Large intestine (tissue), 12 donors: ENCODE measurements at places on chromosomes 7 and 10. TPM values are rescaled to one million over a fixed set of nuclear protein-coding genes. Genes with fewer than 3 reads are reported as not detected.

Gene ICA1
- polyA plus RNA-seq, result 51.6 TPM

- DNase-seq, result no peak
These were observed 52.3 kb downstream of the TPST1 start for GRCh38 chr7:66257481-66257880.

GRCh38 chr7:148535217-148535616 lies 55.3 kb upstream of the C7orf33 start:
- peak; percentile 2 for DNase-seq

DNA sequence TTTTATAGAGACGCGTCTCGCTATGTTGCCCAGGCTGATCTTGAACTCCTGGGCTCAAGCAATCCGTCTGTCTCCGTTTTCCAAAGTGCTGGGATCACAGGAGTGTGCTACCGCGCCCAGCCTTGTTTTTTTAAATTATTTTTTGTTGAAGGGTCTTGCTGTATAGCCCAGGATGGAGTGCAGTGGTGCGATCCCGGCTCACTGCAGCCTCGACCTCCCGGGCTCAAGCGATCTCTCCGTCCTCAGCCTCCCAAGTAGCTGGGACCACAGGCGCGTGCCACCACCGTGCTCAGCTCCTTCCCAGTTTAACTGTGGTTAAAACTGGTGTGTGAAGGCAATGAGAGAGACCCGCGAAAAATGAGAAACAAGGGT lies 11.0 kb upstream of the HNRNPF start:
- no peak for DNase-seq

DNA sequence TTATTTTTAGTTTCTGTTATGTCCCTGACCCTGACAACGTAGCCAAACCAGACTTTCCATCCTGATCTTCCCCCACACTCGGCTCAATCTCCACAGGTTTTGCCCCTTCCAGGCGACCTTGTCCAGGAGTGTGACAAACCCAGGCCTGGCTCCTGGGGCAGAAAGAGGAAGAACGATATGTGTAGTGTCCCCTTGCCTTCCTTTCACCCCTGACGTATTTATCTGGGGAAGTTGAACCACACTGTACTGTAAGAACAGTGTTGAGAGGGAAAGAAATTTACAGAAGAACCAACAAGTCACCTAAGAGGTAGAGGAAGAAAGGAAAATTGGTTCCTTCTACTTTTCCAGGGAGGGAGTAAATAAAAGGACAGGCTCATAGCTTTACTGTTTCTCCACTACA lies 158.0 kb downstream of the VTI1A start:
- no peak for DNase-seq

DNA sequence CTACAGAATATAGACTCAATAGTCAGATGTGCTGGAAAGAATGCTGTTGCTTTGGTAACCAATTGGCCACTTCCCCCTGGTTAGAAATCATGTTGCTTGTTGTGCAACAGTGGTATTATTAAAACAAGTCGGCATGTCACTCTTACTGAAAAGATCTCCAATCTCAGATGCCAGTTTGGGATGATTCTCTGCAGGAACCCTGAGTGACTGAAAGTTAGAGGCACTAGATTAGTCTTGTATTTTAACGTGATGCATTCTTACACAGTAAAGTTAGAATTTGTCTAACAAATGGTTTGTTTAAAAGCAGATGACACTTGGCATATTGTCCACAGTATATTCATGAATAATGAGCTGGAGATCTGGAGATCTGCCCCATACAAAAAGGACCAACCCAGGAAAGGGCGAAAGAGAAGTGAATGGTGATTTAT lies 287.6 kb downstream of the TWIST1 start:
- no peak for DNase-seq

DNA sequence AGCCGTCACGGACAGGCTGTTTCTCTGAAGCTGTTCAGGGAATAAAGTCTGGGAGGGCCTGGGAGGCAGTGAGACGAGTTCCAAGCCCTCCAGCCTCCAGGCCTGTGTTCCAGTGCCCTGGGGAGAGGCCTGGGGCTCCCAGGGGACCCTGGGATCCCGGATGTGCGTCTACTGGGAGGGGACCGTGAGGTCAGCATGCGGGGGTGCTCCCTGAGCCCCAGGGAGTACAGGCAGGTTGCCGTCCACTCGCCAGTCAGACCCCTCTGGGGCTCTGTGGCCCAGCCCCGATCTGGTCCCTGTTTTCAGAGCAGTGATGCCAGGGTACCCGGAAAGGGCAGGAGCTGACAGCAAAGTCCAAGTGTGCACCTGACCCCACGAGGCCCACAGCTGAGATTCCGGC lies 80.9 kb upstream of the DNAAF5 start:
- no peak for DNase-seq

GRCh38 chr7:47600199-47601118 lies 18.5 kb upstream of the TNS3 start:
- DNase-seq, result no peak

DNA sequence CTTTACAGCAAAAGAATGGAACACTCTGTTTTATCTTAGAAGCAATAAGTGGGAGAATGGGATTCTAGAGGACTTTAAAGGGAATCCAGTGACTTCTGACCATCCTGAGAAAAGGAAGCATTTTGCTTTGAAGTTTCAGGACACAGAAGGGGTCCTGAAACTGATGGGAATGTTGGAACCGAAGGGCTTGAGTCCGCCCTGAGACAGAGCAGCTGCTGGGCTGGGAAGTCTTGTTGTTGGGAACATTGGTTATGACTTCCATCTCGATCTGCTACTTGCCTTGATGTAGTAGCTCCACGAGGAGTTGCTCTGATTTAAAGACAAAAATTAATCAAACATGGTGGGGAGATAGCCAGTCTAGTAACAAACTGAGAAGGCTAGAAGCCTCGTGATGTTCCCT lies 177.6 kb downstream of the JCAD start:
- no peak for DNase-seq

DNA sequence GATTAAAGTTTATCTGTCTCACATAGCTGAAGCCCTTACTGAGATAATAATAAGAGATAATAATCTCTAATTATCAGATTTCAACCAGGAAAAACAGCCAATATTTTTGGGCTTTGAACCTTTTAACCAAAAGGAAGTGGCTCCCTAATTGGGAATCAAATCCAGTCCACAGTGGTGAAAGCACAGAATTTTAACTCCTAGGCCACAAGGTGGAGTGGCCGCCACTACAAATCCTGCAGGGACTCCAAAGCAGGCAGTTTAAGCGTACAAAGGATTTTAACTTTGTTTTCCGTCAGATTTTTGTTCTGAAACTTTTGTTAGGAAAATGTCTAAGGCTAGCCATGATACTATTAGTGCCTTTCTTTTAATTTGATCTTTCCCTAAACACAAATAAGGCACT lies 99.6 kb upstream of the CCNY start:
- no peak for DNase-seq

GRCh38 chr10:35545079-35545657 lies 60.0 kb upstream of the GJD4 start:
- no peak for DNase-seq

GRCh38 chr7:116230191-116231005 lies 20.1 kb downstream of the TES start:
- no peak for DNase-seq

Gene TBRG4
- 67.4 TPM for polyA plus RNA-seq

DNA sequence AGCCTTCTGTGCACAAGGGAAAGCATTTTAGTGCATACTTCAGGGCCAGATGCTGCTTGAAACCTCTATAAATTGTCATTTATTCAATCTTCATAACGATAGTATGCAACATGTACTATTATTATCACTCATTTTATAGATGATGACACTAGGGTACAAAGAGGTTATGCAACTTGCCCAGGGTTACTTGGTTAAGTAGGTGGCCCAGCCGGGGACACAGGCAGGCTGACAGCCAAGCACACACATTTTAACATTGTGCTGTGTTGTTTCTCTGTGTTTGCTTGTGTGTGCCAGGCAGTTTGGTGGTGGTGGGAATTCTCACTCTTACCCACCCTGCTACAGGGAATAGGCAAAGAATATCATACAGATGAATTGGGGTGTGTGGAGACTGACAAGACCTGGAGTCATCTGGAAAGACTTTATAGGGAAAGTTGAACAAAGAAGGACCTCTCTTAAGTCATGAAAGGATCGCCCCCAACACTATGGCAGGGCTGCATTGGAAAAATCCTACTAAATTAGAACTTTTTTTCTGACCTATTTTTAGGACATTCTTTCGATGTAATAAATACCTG lies 98.9 kb downstream of the MKX start:
- no peak for DNase-seq

DNA sequence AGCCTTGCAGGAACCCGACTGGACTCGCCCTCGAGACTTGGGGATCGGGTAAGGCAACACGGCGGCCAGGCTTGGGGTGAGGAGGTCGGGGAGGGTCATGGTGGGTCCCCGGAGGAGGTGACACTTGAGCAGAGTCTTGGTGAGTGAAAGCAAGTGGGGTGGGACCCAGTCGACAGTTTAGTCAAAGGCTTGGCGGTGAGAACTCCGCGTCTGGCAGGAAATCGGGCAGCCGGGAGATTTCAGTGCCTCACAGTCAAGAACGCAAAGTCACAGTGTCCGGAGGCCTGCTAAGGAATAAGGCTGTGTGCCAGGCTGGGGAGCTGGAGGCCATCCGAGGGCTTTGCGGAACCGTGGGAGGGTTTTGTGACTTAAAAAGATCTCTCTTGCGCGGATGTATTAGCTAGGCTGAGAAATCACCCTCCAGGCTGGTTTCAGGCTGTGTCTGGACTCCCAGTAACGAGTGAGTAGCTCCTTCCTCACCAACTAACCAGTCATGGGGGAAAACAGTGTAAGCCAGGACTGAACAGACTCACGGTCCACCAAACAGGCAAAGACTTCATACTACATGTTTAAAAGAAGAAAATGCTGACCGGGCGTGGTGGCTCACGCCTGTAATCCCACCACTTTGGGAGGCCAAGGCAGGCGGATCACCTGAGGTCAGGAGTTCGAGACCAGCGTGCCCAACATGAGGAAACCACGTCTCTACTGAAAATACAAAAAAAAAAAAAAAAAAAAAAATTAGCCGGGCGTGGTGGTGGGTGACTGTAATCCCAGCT lies 613 bp downstream of the AP5Z1 start:
- no peak for DNase-seq

DNA sequence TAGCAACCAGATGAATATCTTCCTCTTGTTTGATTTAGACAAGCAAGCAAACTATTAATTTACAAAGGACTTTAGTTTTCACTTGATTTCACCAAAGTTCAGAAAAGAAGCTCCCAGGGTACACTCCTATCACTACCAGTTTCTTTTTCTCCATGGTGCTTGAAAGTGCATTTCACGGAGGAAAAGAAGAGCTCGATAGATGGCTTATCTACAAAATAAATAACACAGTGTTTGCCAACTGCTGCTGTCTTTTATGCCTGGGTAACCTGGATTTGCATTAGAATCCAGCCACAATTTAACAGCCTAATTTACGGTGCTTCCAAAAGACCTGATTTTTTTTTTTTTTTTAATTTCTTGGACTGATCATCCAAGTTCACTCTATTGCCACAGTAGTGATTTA lies 275.7 kb downstream of the GPR37 start:
- no peak for DNase-seq

DNA sequence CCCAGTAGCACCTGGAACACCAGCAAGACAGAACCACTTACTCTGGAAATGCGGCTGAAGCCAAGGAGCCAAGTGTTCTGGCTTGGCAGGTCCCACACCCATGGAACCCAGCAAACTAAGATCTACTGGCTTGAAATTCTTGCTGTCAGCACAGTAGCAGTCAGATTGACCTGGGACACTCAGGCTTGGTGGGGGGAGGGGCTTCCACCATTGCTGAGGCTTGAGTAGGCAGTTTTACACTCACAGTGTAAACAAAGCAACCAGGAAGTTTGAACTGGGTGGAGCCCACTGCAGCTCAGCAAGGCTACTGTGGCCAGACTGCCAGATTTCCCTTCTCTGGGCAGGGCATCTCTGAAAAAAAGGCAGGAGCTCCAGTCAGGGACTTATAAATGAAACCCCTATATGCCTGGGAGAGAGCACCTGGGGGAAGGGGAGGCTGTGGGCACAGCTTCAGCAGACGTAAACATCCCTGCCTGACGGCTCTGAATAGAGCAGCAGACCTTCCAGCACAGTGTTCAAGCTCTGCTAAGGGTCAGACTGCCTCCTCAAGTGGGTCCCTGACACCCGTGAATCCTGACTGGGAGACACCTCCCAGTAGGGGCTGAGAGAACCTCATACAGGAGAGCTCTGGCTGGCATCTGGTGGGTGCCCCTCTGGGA lies 121.2 kb downstream of the MTERF1 start:
- DNase-seq, result peak; percentile 77

- no peak for DNase-seq
These were observed 23.4 kb downstream of the RPP38 start for GRCh38 chr10:15120523-15120922.

Gene PLCE1
- polyA plus RNA-seq, result 27.4 TPM

DNA sequence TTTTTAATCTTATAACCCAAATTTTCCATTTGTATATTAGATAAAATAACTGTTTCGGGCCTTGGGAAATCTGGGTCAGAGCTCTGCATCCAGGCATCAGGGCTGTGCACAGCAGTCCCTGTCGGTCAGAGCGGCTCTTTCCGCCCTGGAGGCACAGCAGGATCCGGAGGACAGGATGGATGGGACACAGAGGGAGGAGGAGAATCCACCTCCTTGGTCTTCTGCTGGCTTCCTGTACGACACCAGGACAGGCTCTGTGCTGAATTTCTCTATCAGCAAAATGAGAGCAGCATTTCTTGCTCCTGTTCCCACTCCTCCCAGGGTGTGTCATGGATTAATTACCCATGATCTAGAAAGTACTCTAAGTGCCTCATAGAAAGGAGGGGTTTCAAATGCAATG lies 254.9 kb downstream of the SKAP2 start:
- DNase-seq, result no peak

GRCh38 chr7:32058002-32058401 lies 12.2 kb downstream of the PDE1C start:
- DNase-seq, result no peak

- DNase-seq, result no peak
These were observed 581.6 kb downstream of the ETV1 start for GRCh38 chr7:13407911-13408310.

Gene CNNM2
- polyA plus RNA-seq, result 12.5 TPM

GRCh38 chr7:150383710-150384397 lies 4.7 kb downstream of the ZNF775 start:
- peak; percentile 94 for DNase-seq

Gene LIPF
- not detected for polyA plus RNA-seq

Gene ACTL6B
- polyA plus RNA-seq, result 2.9 TPM

DNA sequence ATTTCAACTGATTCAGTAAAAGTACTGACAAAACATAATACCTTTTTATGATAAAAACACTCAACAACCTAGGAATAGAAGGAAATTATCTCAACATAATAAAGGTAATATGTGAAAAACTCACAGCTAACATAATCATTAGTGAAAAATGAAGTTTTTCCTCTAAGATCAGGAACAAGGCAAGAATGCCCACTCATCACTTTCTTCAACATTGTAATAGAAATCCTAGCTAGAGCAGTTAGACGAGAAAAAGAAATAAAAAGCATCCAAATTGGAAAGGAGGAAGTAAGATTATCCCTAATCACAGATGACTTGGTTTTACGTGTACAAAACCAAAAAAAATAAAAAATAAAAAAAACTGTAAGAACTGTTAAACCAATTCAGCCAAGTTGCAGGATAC lies 58.6 kb downstream of the R3HCC1L start:
- no peak for DNase-seq

- no peak for DNase-seq
These were observed 701.4 kb downstream of the PARD3 start for GRCh38 chr10:34113504-34114225.

- no peak for DNase-seq
These were observed 154.5 kb downstream of the SLC25A13 start for GRCh38 chr7:96167424-96167823.
